ENCODE measurements at places on chromosomes 6 and 20. TPM values are rescaled to one million over a fixed set of nuclear protein-coding genes. Genes with fewer than 3 reads are reported as not detected.

DNA sequence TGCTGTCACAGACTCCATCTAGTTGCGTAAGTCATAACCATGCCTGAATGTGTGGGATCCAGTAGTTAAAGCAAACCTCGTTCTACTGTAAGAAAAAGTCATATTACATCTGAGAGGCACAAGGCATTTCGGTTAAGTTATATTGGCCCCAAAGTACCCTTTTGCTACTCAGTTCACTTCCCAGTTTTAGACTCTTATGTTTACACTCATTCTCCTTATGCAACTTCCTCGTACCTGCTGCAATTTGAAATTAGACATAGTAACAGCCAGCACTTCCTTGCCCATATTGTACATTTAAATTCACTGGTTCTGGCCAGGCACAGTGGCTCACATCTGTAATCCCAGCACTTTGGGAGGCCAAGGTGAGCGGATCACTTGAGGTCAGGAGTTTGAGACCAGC lies 37.0 kb downstream of the PEX7 start:
- no peak for DNase-seq

GRCh38 chr6:79446006-79446405 lies 91.2 kb downstream of the LCA5 start:
- DNase-seq, result no peak

The ADRM1 gene
- total RNA-seq, result 90.4 TPM

The C20orf204 gene
- 2.3 TPM for total RNA-seq

The FAM162B gene
- total RNA-seq, result 2.5 TPM
